H7 (cell line): ENCODE measurements at places on chromosomes 5 and 9.
A peak's percentile ranks its signal among the peaks of the same experiment; 100 is the strongest.

DNA sequence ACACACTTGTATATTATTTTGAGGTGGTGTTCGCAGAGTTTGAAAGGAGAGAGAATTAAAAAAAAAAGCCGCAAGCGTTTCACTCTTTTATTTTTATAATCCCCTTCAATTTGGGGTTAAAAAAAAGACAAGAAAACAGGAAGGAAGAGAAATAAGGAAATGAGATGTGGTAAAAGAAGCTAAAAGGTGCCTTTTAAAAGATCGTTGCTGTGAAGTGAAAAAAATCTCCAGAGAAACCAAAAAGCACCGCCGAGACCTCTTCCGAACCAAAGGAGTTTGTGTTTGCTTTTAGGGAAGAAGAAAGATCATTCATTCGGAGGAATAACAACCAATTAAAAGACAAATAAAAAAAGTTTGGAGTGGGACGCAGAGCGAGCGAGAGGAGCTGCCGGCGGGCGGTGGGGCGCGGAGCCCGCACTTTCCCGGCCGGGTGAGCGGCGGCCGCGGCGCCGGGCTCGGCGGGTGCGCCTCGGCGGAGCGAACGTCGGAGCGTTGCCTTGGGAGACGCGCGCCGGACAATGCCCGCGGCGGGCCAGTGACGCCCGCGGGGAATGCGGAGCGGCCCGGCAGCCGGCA, 355 bp downstream of the TLE4 start:
- no peak for DNase-seq

- no peak for DNase-seq
Observed at GRCh38 chr9:29793970-29794369, 2220.7 kb upstream of the C9orf72 start.

DNA sequence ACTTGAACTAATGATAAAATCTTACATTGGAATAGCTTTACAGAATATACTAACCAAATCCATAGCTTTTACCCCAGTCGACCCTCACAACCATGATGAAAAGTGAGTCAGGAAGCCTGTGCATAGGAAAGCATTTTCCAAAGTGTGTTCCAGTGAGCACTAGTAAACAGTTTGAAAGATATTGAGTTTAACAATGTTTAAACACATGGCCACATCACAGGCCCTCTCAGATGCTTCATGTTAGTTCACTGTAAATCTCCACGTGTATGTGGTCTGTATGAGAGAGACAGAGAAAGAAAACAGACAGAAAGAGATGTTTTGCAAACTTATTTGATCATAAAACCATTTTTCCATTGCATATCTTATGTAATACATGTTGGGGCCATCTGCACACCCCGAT, 27.0 kb downstream of the PRUNE2 start:
- DNase-seq = no peak

DNA sequence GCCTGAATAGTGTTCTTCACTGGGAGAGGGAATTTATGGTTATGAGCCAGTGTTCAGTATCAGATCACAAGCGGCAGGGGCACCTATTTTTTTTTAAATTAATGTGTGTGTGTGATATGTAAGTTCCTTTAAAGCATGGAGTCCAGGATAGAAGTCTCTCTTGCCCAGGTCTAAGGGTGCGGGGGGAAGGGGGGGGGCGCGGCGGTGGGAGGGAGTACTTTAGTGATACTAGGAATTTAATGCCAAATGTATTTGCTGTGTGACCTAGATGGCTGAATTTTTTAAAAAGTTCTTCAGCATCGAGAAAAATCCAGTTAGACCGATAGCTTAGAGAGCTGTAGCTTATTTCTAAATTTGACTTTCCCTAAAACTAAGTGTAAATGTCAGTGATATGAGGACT, 1.5 kb upstream of the FCHO2 start:
- no peak for DNase-seq

- DNase-seq = no peak
Observed at GRCh38 chr5:174503461-174504265, 220.7 kb upstream of the MSX2 start.

GRCh38 chr5:143179126-143179740, 224.3 kb downstream of the NR3C1 start:
- no peak for DNase-seq

DNA sequence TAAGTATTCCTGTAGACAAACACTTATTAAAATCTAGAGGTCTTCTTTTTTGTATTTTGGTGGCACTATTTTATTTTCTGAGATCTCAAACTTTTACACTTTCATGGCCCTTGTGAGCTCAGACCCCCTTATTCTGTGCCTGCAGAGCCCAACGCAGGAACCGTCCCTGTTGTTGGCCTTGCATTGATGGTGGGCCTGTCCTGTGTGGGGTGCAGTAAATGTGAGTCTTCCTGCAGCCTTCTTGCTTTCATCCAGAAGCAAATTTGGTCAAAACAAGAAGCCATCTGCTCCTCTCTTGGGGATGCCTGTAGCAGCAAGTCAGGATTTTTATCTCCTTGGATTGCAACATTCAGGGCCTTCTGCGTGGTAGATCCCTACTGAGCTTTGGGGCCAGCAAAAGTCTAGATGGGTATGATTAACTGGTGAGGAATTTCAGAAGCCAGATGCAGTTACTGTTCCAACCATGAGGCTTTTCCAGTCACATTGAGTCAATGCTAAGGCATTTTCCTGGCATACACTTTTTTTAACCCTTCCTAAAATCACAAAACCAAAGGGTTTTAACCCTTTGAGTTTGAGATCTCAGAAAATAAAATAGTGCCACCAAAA, 31.7 kb downstream of the BASP1 start:
- DNase-seq = no peak

DNA sequence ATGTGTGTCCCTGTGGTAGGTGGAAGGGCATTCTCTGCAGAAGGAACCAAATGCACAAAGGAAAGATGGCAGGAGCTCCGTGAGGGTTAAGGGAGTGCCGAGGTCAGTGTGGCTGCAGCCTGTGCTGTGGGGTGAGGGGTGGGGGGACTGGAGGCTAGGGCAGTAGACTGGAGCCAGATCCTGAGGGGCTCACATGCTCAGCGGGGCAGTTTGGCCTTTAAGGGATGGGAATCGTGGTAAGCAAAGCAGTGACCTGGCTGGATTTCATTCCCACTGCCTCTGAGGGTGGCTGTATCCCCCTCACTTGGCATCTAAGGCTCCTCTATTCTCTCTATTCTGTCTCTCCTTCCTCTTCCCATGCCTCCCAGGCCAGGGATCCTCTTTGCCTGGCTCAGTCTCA, 15.6 kb downstream of the PITX1 start:
- no peak for DNase-seq

DNA sequence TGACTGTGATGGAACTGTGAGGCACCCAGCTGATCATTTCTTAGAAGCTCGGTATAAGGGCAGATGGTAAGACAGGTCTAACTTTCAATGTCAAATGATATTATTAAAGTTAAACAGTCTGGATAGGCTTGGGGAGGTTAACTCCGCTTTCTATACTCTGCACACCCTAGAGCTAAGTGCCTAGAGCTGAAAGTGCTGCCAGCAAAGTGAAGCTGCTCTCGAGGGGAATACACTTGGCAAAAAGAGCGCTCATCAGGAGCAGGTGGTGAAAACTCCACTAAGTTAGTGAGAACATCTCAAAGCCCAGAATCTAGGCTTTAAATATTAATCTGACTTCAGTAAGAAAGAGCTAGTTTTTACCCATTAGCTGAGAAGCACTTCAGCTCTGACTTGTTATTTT, 349.6 kb upstream of the SLC30A5 start:
- DNase-seq = no peak

GRCh38 chr5:131142970-131143617, 22.0 kb downstream of the HINT1 start:
- no peak for DNase-seq

DNA sequence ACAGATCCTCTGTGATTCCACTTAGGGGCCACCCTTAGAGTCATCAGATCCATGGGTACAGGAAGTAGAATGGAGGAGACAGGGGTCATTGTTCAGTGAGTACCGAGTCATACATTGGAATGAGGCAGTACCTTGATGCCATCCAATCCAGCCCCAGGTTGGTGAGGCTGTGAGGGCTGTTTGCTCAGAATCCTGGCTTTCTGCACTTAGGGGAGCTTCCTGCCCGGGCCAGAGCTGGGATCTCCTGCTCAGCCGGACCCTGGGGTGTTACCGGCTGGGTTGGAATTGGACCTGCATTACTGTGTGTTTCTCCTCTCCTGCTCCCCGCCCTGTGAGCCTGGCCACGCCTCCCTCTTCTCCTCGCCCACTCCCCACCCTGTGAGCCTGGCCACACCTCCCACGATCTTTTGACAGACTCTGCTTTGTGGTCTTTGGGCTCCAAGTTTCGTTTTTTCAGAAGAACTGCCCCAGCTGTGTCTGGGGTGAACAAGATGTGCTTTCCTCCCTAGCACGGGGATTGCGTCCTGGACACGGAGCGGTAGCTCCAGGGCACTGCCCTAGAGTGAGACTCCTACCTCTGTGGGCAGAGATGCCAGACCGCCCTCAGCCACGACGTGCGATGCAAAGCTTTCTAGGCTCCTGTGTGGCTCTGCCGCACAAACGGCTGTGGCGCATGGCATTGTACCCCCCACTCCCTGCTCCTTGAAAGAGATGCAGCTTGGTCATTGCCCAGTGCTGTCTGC, 15.4 kb downstream of the TRAF2 start:
- peak; percentile 71 for DNase-seq

DNA sequence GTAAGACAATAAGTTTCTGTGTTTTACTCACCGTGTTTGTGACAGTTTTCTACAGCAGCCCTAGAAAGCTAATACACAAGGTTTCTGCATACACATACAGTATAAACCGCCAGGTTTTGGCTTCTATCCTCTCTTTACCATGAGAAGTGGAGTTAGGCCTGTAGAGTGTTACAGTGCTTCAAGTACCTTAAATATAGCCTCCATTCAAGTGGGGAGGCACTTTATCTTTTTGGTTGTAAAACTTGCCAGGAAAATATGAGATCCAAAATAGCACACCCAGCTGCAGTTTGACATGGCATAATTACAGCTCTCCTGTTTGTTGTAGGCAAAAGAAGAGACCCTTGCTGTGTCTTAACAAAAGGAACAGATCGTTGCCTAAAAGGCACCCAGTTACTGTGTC, 90.3 kb upstream of the PTPN3 start:
- no peak for DNase-seq

GRCh38 chr5:82405161-82405560, 127.0 kb upstream of the RPS23 start:
- DNase-seq = no peak

GRCh38 chr5:151897020-151897552, 27.6 kb downstream of the GLRA1 start:
- DNase-seq = no peak

- peak; percentile 98 for DNase-seq
Observed at GRCh38 chr5:55172937-55173686, at the start of gene CDC20B. CDC20B (minus strand) TSS chr5:55173177; CDS start chr5:55173000, 177 bp downstream.

DNA sequence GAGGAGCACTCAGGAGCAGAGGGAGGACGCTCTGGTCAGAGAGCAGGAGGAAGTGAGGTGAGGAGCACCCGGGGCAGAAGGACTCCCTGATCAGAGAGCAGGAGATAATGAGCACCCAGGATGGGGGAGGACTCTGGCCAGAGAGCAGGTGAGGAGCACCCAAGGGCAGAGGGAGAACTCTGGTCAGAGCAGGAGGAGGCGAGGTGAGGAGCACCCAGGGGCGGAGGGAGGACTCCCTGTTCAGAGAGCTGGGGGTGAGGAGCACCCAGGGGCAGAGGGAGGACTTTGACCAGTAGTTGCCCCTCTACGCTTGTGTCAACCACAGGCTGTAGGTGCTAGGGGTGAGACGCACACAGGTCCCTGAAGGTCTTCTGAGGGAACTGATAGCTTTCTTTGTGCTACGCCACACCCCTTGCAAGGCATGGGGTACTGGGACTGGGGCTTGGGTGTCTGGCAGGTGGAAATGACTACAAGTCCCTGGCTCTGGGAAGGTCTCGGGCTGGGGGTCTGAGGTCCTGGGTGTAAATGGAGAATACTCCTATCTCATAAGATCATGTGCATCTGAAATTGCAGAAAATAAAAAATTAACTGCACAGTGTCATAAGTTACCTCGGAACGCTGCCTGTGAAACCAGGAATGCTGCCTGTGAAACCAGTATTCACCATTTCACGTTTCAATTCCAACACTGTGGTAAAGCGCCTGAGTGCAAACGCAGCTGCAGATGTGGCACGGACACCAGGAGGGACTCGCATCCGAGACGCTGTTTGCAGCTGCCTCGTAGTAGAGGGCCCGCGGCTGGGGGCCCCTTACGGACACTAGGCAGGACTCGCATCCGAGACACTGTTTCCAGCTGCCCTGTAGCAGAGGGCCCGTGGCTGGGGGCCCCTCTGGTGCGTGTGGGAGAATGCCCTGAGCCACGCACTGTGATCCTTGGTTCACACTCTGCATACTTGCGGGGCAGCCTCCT, 27.0 kb upstream of the SLC6A3 start:
- DNase-seq = no peak

DNA sequence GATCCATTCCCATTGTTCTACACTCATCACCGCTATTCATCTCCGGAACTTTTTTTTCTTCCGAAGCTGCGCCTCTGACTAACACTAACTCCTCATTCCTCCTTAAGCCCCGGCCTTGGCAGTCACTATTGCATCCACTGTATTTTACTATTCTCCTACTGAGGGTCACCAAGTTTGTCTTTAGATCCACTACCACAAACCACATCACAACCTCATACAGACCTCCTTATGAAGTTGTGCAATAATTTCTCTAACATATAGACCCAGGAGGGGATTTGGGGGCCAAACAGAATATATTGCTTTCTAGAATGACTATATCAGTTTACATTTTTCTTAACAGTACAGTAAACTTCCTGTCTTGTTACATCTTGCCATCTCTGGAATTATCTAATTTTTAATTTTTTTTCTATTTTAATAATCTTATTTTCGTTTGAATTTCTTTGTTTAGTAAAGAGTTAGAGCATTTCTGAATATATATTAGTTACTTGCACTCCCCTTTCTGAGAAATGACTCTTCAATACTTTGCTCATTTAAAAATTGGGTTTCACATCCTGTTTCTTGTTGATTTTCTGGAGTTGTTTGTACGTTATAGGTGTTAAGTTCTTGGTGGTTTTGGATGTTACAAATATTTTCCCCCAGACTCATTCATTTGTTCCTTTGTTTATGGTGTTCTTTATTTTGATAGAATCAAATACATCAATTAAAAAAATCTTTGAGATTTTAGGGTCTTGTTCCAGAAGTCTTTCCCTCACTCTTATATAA, 37.1 kb downstream of the DMRT2 start:
- no peak for DNase-seq

- DNase-seq = no peak
Observed at GRCh38 chr5:116303340-116303739, 218.5 kb downstream of the COMMD10 start.

- DNase-seq = no peak
Observed at GRCh38 chr5:6188344-6188743, 190.0 kb downstream of the MED10 start.

- DNase-seq = no peak
Observed at GRCh38 chr5:158525663-158526062, 574.1 kb downstream of the EBF1 start.
